ENCODE measurements at places on chromosomes 4 and X.
A peak's percentile ranks its signal among the peaks of the same experiment; 100 is the strongest.

DNA sequence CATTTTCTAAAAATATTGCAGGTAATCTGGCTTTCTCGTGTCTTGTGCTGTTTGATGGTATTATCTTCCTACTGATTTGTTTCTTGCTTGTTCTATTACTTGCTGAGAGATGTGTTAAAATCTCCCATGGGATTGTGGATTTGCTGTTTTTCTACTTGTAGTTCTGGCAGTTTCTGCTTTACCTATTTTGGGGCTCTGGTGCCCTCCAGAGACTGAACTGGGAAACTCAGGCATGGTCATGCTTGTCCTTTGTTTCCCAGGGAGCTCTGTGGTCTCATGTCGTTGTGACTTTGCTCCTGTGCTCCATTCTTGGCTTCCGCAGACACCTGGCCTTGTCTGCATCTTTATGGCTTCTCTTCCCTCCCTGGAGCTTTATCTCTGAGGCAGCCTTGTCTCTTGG, 39.5 kb downstream of the NSD2 start:
- DNase-seq = peak; percentile 65

GRCh38 chr4:104625706-104626105, 131.0 kb upstream of the CXXC4 start:
- DNase-seq = no peak

DNA sequence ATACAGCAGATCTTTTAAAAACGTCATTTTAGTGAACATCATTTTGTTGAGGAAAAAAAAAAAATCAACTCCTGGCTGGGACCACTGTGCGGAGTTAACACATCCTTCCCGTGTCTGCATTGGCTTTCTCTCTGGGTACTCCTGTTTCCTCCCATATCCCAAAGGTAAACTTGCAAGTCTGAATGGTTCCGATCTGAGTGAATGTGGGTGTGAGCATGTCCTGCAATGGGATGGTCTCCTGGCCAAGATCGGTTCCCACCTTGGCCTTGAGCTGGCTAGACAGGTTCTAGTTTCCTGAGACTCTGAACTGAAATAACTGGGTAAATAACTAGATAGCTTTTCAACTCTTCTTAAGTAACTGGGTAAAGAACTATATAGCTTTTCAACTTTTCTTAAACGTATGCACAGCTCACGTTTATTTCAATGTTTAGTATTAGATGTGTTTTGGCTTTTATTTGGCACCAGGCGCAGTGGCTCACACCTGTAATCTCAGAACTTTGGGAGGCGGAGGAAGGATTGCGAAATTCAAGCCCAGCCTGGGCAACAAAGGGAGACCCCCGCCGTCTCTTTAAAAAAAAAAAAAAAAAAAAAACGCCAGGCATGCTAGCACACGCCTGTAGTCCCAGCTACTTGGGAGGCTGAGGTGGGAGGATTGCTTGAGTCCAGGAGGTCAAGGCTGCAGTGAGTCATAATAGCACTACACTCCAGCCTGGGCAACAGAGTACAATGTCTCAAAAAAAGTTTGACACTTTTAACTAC, 14.0 kb downstream of the RBMX start:
- DNase-seq = no peak

- DNase-seq = no peak
These were observed 65.1 kb downstream of the ADAM29 start for GRCh38 chr4:174983128-174983750.

DNA sequence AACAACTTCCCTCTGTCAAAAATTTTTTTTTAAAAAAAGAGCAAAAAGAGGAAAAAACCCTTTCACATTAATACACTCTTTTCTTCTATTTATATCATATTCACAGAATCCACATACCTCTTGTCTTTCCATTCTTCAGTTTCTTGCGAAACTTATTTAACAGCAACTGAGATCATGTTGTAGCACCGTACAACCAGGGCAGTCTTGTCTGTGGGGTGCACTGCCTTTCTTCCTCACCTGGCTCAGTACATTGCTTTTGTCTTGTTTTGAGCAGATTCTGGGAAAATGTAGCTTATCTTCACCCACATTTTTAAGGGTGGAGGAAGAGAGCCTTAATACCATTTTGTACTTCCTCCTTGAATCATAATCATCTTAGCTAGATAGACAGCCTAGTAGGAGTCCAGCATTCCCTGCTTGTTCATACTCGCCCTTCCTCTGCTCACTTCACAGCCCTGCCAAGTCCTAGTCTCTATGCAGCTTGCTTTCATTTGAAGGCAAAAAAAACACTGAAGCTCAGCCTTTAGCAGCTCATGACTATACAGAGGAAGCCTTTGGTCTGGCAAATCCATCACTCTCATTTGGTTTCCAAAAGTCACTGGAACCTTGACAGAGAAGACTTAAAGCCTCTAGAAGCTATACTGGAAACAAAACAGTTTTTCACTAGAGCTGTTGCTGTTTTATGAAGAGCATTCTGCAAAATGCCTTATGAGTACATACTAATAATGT, 140.6 kb upstream of the BANK1 start:
- no peak for DNase-seq

DNA sequence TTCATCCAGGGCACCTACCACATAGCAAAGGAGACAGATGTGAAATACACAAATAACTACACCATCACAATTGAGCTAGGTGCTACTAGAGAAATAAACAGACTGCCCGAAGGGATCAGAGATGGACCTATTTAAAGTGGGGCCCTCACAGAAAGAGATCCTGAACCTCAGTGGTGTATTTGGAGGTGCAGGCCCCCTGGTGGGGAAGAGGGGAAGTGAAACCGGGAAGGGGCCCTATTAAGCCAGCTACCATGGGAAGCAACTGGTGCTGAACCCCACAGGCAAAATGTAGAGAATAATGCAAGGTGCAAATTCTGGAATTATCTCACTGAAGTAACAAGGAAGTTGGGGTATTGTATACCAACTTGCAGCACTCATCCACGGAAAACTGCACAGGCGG, 78.6 kb upstream of the FAM9A start:
- peak; percentile 14 for DNase-seq

GRCh38 chr4:47432749-47433148, 30.8 kb downstream of the COMMD8 start:
- DNase-seq = no peak

- DNase-seq = no peak
These were observed 41.5 kb upstream of the RELL1 start for GRCh38 chr4:37727635-37728034.

DNA sequence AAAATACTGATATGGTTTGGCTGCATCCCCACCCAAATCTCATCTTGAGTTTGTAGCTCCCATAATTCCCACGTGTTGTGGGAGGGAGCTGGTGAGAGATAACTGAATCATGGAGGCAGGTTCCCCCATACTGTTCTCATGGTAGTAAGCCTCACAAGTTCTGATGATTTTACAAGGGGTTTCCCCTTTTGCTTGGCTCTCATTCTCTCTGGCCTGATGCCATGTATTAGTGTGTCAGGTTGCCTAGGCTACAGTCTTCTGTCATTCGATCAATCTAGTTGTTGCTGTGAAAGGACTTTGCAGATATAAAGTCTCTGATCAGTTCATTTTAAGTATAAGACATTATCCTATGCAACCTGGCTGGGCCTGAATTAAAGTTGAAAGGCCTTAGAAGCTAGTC, 209.3 kb upstream of the MAOA start:
- no peak for DNase-seq

GRCh38 chr4:21655031-21655430, 293.5 kb downstream of the KCNIP4 start:
- no peak for DNase-seq

GRCh38 chr4:5826437-5827107, 66.3 kb downstream of the CRMP1 start:
- DNase-seq = no peak

- peak; percentile 87 for DNase-seq
These were observed 58.0 kb upstream of the DDX3X start for GRCh38 chrX:41275661-41276609.

- no peak for DNase-seq
These were observed 32.9 kb downstream of the PIGG start for GRCh38 chr4:531721-532565.

DNA sequence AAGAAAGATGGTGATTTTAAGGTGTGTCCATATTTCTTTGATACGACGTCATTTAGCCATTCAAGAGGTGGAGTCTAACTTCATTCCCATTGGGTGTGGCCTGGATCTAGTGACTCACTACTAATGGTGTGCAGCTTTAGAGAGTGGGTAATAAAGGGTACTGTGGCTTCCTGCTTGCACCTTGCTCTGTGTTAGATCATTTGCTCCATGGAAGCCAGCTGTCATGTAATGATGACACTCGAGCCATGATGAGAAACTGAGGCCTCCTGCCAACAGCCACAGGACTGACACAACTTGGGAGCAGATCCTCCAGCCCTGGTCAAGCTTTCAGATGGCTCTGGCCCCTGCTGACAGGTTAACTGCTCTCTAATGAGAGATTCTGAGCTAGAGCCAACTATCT, 82.0 kb downstream of the UNC5C start:
- DNase-seq = no peak

DNA sequence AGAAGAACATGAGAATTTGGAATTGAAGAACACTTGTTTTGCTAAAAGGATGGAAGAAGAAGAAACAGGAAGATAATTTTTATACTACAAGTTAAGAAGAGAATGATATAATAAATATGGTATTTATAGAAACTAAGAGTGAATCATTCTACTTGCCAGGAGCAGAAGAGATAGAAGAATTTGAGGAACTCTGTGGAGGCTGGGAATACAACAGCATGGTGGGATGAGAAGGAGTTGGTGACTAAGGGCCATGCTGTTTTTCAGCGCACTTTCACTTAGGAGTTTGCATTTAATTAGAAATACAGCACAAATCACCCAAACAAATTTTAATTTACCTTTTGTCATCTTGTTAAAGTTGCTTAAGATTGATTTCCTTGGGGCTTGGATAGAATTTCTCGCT, 20.5 kb downstream of the HADH start:
- no peak for DNase-seq

Measured in NCI-H526 (cell line).